ENCODE measurements at places on chromosomes 1 and 21. TPM values are rescaled to one million over a fixed set of nuclear protein-coding genes. Genes with fewer than 3 reads are reported as not detected.

CFAP45 gene
- total RNA-seq = 0.27 TPM

KRTAP11-1 gene
- total RNA-seq = not detected

MROH9 gene
- total RNA-seq = not detected

OSCP1 gene
- total RNA-seq = 2.0 TPM

VASH2 gene
- total RNA-seq = 251 TPM

CHIA gene
- not detected for total RNA-seq

- DNase-seq = peak; percentile 75
Measured at GRCh38 chr1:175373786-175374623, 181.4 kb upstream of the KIAA0040 start.

DNA sequence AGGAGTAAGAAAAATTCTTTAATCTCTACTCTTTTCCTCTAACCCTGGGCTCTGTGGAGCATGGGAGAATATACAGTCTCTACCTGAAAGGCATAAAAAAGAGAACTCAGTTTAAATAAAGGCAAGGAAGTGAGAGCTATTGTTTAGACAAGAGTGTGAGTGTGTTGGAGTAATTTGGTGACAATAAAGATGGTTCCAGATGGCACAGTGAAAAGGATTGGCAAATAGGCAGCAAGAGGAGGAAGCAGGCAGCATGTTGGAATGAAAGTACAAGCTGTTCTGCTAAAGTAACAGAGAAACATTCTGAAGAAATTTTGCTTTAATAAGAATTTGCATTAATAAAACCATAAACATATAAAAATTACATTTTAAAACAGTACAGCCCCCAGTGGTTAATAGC is 163.4 kb downstream of the DNM3 start:
- DNase-seq = no peak

DNA sequence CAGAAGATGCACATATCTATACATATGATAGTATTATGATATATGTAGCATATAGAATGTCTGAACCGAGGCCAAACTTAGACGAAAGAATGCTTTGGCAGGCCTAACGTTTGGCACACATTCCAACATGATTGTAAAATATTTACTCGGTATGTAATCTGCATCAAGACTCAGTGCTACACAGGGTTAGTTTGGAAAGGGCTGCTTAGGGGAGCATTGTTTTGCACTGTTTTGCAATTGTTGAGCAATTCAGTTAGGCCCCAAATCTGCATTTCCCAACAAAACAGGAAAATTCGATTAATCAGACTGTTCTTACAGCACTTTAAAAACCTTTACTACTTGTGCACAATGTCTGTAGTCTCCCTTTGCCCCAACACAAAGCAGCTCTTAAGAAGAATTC is 216.0 kb upstream of the NEGR1 start:
- no peak for DNase-seq

GRCh38 chr1:40977716-40978115 is 1.8 kb upstream of the CTPS1 start:
- no peak for DNase-seq

GRCh38 chr21:35777081-35777480 is 283.2 kb downstream of the SETD4 start:
- no peak for DNase-seq

GRCh38 chr1:31954607-31955283 is 16.6 kb upstream of the PTP4A2 start:
- DNase-seq = no peak

DNA sequence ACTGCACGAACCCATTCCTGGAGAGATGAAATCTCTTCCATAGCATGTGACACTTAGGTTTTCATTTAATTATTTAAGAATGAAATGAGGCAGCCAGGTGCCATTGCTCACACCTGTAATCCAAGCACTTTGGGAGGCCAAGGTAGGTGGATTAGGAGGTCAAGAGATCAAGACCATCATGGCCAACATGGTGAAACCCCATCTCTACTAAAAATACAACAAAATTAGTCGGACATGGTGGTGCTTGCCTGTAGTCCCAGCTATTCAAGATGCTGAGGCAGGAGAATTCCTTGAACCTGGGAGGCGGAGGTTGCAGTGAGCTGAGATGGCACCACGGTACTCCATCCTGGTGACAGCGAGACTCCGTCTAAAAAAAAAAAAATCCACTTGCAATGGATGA is 17.8 kb downstream of the L1TD1 start:
- DNase-seq = no peak

DNA sequence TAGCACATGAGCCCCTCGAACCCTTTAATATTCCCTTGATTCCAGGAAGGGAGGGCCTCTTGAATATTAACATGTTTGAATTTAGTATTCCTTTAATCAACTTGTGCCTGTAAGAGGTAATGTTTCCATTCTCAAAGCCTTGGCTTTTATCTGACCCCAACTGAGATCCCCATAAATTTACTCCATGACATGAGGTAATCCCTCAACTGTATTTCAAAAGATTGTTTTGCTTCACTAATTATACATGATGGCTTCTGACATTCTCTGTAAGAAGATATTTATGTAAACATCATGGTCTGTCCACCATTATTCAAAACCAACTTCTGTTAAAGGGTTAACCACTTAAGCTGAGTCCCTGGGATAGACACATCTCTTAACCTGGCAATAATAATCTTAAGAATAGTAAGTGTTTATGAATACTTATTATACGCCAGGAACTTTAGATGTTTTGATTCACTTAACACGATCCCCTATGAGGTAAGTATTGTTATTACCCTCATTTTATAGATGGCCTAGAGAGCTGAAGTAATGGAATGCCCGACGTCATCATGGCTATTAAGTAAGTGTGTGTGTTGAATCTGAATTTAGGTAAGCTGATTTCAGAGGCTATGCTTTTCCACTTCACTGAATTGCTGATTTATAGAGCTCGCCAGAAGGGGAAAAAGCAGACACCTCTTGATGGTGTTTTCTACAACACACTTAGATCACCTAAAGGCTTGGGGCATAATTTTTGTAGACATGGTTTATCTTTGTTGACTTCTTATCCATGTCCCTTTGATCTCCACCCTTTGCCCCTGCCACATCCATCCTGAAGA is 11.1 kb downstream of the KRTAP19-1 start:
- DNase-seq = no peak

- no peak for DNase-seq
Measured at GRCh38 chr1:25549273-25550154, 6.1 kb downstream of the LDLRAP1 start.

DNA sequence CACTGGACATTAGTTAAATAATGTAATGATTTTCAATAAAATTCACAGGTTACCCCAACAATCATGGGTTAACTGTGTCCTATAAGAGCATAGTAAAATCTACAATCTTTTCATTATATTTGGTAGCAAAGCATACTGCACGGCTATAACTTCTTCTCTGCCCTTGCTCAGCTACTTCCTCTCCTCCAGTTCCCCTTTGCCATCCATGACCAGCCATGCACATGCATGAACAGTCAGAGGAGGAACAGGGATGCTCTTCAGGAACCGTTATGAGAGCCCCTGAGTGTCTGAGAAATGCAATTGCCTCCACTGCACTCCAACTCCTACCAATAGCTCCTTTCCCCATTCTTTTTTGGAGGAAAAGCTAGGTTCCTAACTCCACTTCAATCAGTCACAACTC is 646.7 kb downstream of the LTN1 start:
- DNase-seq = no peak

DNA sequence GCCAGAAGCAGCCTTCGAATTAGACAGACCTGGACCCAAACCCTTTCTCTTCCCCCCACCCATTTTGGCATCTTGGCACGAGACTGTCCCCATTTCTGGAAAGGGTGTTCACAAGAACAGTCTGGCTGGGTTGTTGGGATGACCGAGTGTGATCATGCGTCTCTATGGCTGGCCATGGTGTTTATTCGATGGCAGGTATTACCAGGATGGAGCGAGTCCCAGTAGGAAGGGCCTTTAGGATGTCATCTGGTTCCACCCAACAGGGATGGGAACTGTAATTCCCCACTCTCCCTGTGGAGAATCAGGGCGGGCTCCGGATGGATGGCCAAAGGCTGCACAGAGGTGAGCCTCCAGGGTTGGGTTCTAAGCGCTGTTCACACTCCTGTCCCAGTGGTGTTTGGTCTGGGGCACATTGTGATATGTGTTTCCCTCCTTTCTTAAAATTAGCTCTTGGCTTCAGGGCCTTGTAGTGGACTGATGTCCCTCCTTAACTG is 33.4 kb upstream of the ATP5PO start:
- no peak for DNase-seq

DNA sequence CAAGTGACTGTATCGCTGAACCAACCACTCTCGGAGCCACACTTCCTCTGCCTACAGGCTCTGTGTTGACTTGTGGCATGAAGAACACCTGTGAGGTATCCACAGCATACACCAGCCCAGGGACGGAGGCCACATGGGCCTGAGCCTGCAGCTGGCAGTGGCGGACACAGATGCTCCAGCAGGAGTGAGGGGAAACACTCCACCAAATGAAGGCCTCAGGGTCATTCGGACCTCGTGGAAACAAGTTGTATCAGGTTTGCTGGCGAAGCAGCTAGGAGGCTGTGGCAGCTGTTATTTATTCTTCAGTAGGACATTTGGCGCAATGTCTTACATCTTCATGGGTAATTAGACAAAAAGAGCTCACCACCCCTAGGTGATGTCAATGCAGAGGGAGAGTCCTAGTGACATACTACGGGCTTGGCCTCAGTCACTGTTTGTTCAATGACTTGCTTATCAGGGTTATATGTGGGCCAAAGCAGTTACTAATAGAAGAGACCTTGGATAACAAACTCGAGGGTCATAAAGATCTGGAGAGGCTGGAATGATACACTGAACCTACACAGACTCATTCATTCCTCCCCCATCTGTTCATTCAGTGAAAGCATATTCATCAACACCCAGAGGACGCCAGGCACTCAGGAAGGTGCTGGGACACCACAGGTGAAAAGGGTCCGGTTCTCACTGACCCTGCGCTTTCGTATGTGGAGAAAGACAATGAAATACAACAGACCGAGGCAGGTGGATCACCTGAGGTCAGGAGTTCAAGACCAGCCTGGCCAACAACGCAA is 11.6 kb upstream of the ETS2 start:
- no peak for DNase-seq

DNA sequence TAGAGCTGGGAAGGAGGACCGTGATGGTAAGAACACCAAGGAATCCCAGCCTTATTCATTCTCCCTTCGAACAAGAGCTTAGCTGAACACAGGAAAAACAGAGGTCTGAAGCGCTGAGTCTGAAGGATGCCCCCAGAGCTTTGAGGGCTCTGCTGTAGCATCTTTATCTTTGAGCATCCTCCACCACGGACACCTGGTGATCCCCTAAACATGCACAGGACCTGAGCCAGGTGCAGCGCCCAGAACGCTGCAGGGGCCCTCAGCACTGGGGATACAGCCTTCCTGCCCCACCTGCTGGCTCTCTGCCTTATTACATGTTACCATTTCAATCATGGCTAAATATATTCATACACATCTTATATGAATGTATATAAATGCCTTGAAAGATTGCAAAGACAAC is 7.7 kb upstream of the GPATCH4 start:
- DNase-seq = peak; percentile 60

DNA sequence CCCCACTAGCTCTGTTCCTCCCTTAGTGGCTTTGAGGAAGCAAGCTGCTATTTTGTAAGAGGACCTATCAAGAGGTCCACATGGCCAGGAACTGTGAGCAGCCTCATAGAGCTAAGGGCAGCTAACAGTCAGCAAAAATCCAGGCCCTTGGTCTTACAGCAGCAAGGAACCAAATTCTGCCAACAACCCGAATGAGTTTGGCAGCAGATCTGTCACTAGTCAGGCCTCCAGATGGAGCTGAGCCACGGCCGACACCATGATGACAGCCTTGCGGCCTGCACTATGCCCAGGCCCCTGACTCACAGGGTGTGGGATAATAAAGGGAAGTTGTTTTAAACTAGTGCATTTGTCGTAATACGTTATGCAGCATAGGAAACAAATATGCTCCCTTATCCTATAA is 28.0 kb upstream of the H3-3A start:
- no peak for DNase-seq

- DNase-seq = no peak
Measured at GRCh38 chr1:223844787-223845036, 1.0 kb downstream of the TP53BP2 start.

- no peak for DNase-seq
Measured at GRCh38 chr1:69221524-69221923, 346.2 kb upstream of the LRRC7 start.

DNA sequence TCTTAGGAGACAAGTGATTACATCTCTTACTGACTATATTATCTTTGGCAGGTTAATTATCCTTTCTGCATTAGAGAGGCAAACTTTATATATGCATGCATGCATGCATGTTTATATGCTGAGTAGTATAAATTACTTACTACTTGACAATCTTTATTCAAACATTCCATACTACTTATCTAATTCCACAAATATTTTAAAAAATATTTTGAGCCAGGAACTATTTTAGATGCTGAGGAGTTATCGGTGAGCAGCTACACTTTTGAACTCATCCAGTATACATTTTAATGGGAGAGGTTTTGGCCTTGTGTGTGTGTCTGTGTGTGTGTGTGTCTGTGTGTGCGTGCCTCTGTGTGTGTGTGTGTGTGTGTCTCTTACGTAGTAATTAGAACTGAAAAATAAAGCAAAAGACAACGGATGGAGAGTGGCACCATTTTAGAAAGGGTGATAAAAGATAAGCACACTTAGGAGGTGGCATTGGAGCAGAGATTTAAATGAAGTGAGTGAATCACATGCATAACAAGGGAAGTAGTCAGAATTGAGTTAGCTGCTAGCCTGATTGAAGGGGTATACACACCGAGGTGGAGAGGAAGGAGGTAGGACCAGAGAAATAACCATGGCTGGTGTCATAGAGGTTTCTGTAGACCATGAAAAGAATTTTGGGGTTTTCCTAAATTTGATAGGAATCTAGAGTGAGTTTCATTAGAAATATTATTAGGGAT is 1488.4 kb downstream of the MRPL39 start:
- no peak for DNase-seq

DNA sequence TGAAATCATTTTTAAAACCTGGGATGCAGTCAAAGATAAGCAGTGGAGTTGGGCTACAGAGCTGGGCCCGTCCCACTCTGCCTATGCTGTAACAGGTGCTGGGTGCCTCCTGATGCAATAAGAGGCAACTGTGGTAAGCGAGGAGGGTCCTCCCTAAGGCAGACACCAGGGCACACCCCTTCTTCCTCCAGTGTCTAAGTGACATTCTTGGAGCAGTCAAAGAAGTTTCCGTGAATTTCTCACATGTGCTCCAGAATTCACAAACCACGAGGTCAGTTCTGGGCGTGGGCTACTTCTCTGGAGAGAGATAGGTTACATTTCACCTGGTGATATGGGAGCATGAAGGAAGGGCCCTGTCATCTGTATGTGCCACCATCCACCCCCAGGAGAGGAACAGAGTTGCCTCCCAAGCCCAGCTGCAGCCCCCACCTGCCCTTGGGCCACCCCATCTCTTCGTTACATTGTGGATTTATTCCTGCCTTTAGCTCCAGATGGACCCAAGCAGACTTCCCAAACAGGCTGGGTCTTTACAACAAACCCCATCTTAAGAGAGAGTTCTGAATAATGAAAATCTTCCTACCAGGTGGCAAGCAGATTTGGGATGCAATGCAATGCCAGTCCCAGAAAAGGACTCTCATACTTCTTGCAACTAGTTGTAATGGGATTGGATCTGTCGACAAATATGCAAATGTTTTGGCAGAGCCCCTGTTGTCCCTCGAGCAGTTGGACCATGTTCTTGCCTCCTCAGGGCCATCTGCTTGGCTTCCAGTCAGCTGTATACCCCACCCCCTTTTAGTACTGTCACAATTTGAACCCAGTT is 82.5 kb upstream of the CNTN2 start:
- DNase-seq = no peak

GRCh38 chr1:197920414-197921117 is 3.4 kb downstream of the LHX9 start:
- no peak for DNase-seq
